B cell (primary cell): ENCODE measurements at places on chromosomes 7 and 10. TPM values are rescaled to one million over a fixed set of nuclear protein-coding genes. Genes with fewer than 3 reads are reported as not detected.

- no peak for DNase-seq
Observed at GRCh38 chr7:44761207-44762161, 12.8 kb downstream of the ZMIZ2 start.

- DNase-seq = no peak
Observed at GRCh38 chr7:98981701-98982100, 103.4 kb downstream of the TRRAP start.

Gene CDC14C
- total RNA-seq = not detected in 2 replicates

- DNase-seq = no peak
Observed at GRCh38 chr10:5106553-5106952, 12.3 kb downstream of the AKR1C3 start.

- DNase-seq = no peak
Observed at GRCh38 chr10:63843107-63843506, 321.9 kb downstream of the REEP3 start.

- no peak for DNase-seq
Observed at GRCh38 chr7:100153708-100154535, 4.6 kb downstream of the TRAPPC14 start.

DNA sequence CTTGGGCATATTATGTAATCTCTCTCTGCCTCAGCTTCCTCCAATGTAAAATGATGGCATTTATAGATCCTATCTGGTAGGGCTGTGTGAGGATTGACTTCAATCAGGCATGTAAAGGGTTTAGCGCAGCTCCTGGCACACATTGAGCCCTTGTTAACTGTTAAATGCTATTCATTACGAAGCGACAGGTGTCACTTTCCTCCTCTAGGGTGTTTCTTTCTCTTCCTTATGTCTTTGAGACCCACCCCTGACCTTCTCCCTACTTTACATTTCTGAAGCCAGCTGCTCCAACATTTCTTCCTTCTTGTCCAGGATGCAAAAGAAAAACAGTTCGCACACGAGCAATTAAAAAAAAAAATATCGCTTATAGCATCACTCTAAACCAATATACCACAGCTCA lies 5.7 kb upstream of the R3HCC1L start:
- no peak for DNase-seq

GRCh38 chr10:129964611-129965424 lies 744 bp upstream of the EBF3 start:
- DNase-seq = peak; percentile 38

GRCh38 chr7:83111391-83111790 lies 51.3 kb downstream of the PCLO start:
- DNase-seq = no peak

GRCh38 chr7:94580601-94581000 lies 71.0 kb downstream of the CASD1 start:
- DNase-seq = no peak

GRCh38 chr10:78381107-78381506 lies 347.4 kb downstream of the RPS24 start:
- no peak for DNase-seq

- DNase-seq = no peak
Observed at GRCh38 chr7:137130751-137131158, 212.8 kb downstream of the PTN start.

GRCh38 chr10:75616874-75617478 lies 185.6 kb downstream of the LRMDA start:
- no peak for DNase-seq

DNA sequence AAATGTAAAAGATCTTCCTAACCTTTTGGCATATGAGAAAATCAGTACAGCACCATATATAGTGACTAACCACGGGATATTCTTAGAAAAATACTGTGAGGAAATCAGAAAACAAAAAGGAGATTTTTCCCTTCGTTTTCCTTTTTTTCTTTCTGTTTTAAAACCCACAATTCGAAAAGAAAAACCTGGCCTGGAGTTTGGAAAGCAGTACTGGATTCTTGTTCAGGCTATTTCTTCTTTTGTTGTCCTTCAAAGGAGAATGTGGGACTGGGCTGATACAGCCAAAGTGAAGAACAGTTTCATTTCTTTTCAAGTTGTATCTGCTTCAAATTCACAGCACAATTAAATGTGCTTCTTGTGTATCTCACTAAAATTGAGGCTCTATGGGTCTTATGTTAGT lies 156.8 kb upstream of the PHYHIPL start:
- DNase-seq = no peak

Gene C10orf62
- not detected in 2 replicates for total RNA-seq

DNA sequence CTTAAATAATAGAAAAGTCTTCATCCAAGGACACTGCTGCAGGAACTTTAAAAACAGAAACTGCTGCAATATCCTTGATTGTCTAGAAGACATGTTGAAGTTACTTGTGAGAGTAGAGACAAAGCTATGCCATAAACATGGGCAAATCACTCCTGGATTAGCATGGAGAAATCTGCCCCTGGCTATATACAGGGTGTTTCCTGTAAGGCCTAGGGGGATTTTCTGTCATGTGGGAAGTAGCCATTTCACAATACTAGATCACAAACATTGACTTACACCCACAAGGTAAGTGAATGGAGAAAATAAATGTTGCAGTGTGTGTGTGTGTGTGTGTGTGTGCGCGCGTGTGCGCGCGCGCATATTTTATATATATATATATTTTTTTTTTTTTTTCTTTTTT lies 35.2 kb upstream of the PDK4 start:
- no peak for DNase-seq

Gene KMT2E
- total RNA-seq = 321 and 328 TPM in 2 replicates

Gene PPP1R3C
- not detected in 2 replicates for total RNA-seq

GRCh38 chr10:2173327-2173726 lies 436.0 kb upstream of the ADARB2 start:
- no peak for DNase-seq

GRCh38 chr7:137992550-137993394 lies 9.1 kb downstream of the CREB3L2 start:
- no peak for DNase-seq

Gene IRF5
- 135 and 137 TPM in 2 replicates for total RNA-seq

GRCh38 chr10:34866848-34867247 lies 51.8 kb upstream of the PARD3 start:
- no peak for DNase-seq

DNA sequence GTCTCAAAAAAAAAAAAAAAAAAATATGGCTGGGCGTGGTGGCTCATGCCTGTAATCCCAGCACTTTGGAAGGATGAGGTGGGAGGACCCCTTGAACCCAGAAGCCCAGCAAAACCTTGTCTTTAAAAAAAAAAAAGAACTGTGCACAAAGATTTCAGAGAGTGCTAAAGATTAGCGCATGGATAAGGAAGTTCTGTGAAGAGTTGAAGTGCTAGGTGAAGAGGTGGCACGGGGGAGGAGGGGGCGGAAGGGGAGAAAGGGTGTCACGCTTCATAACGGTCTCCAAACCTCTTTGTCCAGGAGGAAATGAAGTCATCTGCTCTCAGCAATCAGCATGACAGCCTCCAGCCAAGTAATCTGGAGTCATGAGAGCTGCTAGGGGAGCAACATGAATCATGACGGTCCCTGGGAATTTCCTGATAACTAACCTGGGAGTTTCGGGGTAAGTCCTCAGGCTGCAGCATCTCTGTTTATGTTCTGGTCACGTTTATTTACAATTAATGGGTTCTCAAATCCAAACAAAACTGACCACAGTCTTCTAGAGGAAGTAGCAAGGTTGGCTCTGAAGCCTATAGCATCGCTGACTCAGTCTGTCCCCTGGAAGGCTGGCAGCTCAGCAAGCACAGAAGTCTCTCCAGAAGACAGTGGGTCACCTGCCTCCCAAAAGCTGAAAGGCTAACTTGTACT lies 1.9 kb upstream of the PLAU start:
- DNase-seq = peak; percentile 48

- no peak for DNase-seq
Observed at GRCh38 chr7:85469446-85470010, 282.7 kb upstream of the SEMA3D start.

GRCh38 chr7:24283554-24283896 lies 465 bp upstream of the NPY start:
- no peak for DNase-seq

Gene SAP25
- total RNA-seq = 46.3 and 51.7 TPM in 2 replicates

DNA sequence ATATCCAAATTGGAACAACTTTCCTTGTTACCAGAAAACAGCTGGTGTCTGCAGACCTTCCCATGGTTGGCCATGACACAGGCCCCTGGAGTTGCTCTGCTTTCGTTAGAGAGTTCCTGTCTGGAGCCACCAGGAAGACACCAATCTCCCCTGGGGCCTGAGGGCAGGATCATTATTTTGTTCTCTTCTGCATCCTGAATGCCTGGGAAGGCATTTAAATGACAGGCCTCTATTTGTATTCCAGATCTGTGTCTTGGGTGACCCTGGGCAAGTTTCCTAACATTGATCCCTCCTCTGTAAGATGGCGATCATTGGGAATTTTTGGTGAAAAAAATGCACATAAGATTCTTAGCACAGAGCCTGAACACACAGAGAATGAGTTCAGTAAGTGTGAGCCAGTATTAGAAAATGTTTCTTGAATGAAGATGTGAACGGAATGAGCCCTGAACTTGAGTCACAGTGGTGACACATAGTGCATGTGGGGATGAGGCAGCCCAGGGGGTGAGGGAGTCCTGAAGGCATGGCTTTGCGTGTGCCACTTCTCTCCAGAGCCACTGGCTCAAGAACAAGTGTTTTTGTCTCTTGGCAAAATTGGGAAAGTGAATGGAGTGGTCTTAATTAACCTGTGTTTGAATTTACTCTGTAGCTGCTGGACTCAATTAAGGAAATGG lies 28.4 kb downstream of the BMPER start:
- no peak for DNase-seq

GRCh38 chr7:113314594-113314993 lies 196.2 kb upstream of the SMIM30 start:
- DNase-seq = no peak

- peak; percentile 18 for DNase-seq
Observed at GRCh38 chr7:90536449-90536848, 59.7 kb upstream of the CDK14 start.

- no peak for DNase-seq
Observed at GRCh38 chr7:150425670-150426069, 24.8 kb upstream of the GIMAP8 start.
